Tongue (tissue), 3 donors: ENCODE measurements at places on chromosomes 16 and 17.
A peak's percentile ranks its signal among the peaks of the same experiment; 100 is the strongest.

GRCh38 chr17:9897372-9897968, 7.6 kb downstream of the RCVRN start:
- DNase-seq: no peak

GRCh38 chr17:75872434-75873351, 5.7 kb downstream of the TRIM47 start:
- peak; percentile 83 for DNase-seq

- DNase-seq: no peak
These were observed 38.1 kb downstream of the GPT2 start for GRCh38 chr16:46922239-46922638.

DNA sequence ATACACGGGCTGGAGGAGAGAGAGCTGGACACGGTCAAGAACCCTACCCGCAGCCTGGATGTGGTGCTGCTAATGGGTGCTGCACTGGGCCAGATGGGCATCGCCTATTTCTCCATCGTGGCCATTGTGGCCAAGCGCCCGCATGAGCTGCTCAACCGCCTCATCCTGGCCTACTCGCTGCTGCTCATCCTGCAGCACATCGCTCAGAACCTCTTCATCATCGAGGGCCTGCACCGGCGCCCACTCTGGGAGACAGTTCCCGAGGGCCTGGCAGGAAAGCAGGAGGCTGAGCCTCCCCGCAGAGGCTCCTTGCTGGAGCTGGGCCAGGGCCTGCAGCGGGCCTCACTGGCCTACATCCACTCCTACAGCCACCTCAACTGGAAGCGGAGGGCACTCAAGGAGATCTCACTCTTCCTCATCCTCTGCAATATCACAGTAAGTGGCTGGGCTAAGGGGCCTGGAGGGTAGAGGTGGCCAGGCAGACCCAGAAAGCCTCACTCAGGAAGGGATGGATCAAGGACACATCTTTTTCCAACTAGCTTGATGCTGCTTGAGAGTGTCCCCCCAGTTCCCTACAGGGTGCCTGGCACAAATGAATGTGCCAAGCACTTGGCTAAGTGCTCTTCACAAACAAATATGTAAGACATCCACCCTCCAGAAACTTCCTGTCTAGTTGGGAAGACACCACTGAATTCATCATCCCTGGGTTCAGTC, 11.5 kb downstream of the OTOP3 start:
- DNase-seq: no peak

DNA sequence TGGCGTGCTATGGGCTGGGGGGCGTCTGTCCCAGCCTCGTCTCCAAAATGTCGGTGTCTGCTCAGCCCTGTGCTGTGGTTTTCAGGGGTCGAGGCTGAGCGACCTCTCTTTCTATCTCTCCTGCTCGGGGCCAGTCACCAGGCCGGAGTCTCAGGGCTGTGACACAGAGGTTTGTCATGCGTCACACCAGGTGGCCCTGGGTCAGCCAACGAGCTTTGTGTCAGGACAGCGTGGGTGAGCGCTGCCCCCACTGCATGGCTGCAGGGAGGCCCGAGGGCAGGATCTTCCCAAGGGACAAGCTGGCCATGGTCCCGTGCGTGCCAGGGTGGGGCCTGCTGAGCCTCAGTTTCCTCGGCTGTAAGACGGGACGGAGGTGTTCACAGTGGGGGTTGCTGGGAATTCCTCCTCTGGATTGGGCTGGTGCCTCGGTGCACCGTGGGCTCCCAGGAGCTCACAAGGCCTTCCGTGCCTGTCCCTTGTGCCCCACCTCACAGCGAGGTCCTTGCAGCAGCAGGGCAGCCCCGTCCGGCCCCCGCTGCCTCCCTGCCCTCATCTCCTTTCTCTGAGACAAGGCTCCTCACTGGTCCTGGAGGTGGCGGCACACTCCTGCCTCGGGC, 50.5 kb downstream of the CBFA2T3 start:
- DNase-seq: no peak

DNA sequence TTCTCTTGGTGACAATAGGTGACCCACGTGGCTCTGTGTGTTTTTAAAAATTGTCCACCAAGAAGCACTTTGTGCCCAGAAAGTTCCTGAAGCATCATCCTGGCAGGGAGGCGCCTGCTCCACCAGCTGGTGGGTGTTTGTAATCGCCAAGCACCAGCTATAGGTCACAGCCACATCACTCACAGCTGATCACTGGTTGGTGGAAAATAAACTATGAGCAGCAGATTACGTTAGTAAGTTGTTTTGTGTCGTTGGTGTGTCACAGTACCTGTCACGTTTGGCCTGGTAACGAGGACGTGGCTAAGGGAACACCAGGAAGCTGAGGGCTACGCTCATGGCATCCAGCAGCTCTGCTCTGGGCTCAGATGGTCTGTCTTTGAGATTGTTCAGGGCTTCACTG, 10.1 kb downstream of the MRM3 start:
- no peak for DNase-seq

DNA sequence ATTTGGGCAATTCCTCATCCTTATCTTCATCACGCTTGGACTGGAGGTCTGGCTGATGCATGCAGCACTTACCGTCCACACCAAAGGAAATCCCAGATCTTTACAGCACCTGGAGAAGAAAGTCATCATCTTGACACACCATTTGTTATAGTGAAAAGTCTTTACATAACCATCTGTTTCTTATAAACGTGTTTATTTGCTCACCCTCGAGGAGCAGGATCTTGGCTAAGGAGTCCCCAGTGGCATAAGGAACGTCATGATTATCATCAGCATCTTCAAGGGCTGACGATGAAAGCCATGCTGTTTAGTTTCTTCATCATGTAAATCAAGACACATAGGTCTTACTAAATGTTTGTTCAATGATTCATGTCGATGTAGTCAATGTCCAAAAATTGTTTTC, 248.8 kb upstream of the ELAC2 start:
- no peak for DNase-seq

DNA sequence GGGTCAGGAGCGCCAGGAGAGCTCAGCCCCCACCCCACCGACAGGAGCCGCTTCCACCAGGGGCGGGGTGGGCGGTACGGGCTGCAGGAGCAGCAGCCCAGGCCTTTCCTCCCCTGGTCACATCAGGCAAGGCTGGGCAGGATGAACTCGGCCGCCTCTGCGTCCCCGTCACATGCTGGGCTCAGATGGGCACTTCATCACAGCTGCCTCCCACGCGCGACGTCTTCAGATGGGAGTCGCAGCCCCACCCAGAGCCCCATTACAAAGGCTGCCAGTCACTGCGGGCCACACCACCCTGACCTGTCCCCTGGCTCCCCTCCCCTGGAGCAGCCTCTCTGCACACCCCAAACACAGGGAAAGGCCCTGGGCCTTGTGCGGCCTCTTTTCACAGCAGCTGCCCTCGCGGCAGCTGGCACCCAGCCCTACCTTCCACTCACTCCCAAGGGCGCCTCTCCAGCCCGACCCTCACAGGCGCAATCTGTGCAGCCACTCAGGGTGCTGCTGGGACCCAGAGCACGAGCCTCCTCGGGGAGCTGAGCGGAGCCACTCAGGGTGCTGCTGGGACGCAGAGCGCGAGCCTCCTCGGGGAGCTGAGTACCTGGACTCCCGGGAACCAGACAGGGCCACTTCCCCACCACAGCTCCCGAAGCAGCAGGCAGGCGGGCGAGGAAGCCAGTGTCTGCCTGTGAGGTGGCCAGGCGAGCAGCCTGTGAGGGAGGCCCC, 4.7 kb downstream of the ZNF598 start:
- peak; percentile 39 for DNase-seq

- no peak for DNase-seq
These were observed 8.3 kb downstream of the NUP93 start for GRCh38 chr16:56738221-56738620.

DNA sequence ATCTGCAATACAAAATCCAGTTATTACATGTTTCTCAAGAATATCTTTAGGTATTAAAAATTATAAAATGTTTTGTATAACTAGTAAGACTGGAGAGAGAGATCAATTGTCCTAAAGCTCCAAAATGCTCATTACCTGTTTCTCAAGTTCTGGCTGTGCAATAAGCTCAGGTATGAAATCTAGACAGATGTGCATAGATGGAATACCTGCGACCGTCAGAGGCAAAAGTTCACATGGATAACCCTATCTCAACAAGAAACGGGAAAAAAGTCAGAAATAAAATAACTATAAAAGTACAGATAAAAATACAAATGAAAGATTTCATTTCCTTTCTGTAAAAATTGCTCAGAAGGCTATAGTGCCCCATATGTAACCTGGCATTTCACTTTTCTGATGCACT, 5.8 kb upstream of the BRIP1 start:
- no peak for DNase-seq

DNA sequence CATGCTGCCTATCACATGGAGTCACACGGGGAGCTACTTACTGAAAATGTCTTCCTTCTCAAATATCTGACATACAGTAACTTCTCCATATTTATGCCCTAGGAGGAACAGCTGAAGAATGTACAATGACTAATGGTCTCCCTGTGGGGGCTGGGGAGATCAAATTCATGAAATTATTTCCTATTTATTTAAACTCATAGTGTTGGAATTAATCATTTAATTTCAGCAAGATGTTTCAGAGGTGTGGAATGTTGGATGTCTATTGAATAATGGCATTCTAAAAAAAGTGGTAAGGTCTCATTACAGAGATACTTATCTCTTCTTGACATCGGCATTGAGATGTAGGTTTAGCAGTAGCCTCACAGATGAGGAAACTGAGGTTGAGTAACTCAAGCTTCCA, 214.3 kb upstream of the CDH11 start:
- no peak for DNase-seq

- DNase-seq: no peak
These were observed 434.4 kb upstream of the ZFHX3 start for GRCh38 chr16:73482310-73482709.

DNA sequence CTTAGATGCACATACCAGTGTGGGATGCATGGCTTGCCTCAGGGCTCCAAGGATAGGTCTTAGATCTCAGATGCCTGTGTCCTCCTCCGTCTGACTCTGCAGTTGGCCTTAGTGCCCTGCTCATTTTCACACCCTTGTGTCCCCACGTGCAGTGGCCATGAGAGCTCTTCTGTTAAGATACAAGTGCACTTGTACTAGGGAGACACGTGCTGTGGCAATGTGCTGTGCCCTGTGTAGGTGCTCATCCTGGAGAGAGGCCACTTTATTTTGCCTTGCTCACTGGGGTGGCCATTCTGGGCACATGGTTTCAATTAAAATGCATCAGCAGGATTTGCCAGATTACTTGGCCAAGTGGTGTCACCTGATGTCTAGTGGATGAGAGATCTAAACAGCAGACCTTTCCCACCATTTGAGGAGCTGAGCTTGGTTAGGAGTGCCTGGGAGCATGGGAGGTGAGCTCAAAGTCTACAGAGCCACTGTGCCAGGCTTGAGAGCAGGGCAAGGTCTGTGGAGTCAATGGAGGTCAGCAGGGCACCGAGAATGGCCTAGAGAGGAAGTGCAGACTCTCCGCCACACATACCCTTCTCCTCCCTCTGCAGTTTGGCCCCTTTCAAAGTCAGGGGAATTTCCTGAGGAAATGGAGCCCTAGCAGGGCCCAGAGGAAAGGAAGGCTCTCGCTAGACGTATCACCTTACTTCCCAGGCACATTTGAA, 25.2 kb upstream of the SMPD3 start:
- no peak for DNase-seq

DNA sequence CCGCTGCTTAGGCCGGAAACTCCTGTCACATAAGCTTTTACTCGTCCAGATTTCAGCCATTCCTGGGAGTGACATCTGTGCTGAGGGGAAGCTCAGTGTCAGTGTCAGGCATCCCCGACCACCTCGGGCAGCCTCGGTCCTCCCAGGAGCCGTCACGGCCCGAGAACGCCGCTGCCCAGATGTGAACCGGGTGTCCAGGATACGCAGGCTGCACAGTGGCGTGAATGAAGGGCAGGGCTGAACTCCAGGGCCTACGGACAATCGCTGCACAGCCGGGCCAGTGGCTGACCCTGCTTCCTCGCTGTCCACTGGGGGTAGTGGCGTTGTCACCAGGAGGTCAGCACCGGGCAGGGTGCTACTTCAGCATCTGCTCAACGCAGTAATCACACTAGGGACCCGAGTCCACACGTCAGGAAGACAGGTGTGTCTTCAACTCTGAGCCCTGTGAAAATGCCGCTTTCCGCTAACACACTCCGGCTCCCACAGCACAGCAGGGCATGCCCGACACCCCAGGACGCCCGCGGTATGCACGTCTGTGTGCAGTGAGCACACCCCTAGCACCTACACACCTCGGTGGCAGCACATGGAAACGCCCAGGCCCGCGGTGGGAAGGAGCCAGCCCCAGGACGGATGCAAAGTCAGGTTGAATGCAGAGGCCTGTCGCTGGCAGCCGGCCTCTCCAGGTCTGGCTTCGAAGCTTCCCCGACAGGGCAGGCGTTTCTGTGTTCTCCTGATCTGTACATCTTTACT, 3.1 kb downstream of the LMF1 start:
- no peak for DNase-seq

- no peak for DNase-seq
These were observed at the start of gene MYADML2 for GRCh38 chr17:81947189-81947588. Gene MYADML2, minus strand, starts transcription at chr17:81947233. Its CDS starts 5,492 bp downstream, at chr17:81941741.

GRCh38 chr16:54446639-54447038, 160.1 kb upstream of the IRX3 start:
- DNase-seq: peak; percentile 54

DNA sequence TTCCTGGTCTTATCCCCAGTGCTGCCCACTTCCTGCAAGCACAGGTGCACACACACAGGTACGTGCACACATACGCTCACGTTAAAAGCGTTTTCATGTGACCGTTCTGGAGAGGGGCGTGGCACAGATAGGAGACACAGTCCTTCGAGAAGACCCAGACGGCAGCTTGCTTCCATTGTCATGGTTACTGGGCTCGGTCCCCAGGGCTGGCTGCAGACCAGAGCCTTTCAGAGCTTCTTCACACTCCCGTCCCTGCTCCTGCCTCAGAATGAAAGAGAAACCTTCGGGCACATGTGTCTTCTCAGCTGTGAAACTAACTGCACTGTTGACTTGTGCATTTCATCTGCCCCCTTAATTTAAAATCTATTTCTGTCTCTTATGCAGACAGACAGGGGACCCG, 154.2 kb downstream of the PITPNC1 start:
- peak; percentile 47 for DNase-seq
